ENCODE measurements at places on chromosomes 7 and 10. TPM values are rescaled to one million over a fixed set of nuclear protein-coding genes. Genes with fewer than 3 reads are reported as not detected.

- DNase-seq, result no peak
Measured at GRCh38 chr7:36746347-36746746, 22.1 kb upstream of the AOAH start.

GRCh38 chr7:900331-901040 is 24.1 kb downstream of the GET4 start:
- DNase-seq, result no peak

DNA sequence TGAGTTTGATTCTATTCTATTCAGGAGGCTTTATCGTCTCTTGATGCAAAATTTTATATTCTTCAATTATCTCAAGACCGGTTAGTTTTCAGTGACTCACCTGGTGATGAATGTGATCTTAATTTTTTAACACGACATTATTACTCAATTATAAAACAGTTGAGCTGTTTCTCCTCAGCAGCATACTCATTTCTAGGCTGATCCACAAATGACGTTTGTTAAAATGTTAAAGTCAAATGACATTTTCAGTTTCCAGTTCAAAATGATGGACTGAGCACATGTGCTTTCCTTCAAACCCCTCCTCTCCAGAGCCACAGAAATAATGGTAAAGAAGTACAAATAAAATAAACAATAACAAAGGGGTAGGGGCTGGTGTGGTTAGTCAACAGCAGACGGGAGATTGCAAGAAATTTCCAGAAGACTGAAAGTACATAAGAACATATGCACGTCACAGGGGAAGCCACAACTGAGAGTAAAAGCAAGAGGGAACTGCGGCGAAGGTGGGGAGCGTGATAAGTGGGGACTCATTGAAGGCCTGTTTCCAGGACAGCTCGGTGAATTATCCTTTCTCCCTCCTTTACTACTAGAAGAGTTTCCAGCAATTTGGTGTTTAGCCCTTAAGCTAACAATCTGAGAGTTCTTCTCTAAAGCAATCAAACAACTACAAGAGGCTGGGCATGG is 10.9 kb downstream of the MACROH2A2 start:
- no peak for DNase-seq

GRCh38 chr7:78198756-78199155 is 400.2 kb downstream of the PHTF2 start:
- DNase-seq, result no peak

Gene HMX2
- not detected for total RNA-seq

DNA sequence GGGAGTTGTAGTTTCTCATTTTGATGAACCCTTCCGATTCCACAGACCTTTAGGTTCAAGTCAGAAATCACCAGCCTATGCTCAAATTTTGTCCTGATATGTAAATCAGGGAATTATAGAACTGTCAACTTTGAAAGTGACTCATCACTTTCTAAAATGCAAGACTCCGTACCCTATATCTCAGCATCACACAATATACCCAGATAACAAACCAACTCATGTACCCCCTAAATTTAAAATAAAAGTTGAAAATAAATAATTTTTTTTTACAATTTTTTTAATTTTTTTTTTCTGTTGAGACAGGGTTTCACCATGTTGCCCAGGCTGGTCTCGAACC is 393 bp upstream of the ARHGAP19 start:
- no peak for DNase-seq

DNA sequence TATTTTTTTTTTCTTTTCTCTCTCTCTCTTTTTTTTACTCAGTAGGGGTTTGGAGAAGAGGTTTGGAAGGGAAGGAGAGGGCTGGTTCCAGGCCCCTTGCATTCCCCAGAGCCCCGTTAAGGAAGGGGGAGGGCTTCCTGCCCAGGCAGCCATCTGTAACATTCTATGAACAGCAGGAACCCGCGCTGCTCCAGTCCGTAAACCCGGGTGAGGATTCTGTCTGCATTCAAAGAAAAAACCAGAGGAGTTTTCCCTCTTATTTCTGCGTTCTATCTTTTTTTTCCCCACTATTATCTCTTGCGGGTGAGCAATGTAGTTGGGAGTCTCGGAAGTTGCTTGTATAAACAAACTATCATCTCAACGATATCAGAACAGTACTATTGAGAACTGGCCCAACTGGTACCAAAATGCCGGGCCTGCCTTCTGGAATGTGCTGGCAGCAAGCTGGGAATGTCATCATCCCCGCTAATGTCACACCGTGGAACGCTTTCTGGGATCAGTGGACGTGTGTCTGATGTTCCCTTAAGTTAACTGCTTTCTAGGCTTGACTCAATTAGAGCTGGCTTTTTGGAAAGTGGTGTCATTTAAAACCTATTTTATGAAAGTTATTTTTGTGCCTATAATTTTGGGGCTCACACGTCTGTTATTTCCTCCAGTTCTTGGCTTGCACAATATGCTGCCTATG is 153.1 kb upstream of the MEOX2 start:
- DNase-seq, result no peak

Gene GPNMB
- 5.3 TPM for total RNA-seq

- no peak for DNase-seq
Measured at GRCh38 chr7:4216016-4216415, 466.1 kb upstream of the FOXK1 start.

GRCh38 chr7:7965301-7965700 is 3.3 kb upstream of the GLCCI1 start:
- DNase-seq, result no peak

DNA sequence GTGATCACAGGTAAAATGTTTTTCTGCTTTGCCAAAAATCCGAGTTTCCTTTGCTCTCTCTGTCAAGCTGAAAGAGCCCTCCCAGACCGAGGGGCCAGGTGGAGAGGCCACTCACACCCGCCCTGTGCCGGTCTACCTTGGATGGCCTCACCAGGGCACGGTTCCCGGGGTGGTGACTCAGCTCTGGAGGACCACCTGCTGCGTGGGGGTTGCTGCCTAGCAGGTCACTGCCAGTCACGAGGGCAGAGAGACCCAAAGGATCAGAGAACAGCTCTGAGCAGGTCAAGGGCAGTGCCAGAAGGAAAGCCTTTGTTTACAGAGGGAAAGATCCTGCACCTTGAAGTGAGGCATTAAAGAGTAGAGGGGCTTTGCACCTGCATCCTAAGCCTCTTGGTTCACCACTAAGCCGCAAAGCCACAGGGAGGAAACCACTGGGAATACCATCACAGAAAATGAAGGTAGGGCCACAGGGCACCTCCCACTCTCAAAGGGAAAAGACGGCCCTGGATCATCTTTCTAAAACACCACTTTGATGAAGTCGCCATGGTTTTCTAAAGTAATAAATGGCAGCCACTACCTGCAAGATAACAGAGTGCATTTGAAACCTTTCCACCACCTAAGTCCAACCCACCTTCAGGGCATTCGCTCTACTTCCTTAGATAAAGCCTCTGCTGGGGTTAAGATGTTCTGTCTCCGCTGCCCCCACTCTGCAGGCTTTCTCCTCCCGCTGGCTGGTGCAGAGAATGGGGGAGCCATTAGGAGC is 160.3 kb upstream of the KLF14 start:
- peak; percentile 43 for DNase-seq

Gene EVX1
- total RNA-seq, result not detected

GRCh38 chr10:112951359-112952281 is 1.6 kb downstream of the TCF7L2 start:
- DNase-seq, result peak; percentile 30

DNA sequence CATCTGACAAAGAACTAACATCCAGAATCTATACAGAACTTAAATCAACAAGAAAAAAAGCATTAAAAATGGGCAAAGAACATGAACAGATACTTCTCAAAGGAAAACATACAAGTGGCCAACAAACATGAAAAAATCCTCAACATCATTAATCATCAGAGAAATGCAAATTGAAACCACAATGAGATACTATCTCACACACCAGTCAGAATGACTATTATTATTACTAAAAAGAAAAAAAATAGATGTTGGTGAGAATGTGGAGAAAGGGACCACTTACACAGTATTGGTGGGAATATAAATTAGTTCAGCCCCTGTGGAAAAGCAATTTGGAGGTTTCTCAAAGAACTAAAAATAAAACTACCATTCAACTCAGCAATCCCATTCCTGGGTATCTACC is 89.1 kb upstream of the ADO start:
- DNase-seq, result no peak

GRCh38 chr7:133196856-133197612 is 55.8 kb upstream of the EXOC4 start:
- no peak for DNase-seq

Gene FZD1
- total RNA-seq, result 10.0 TPM

Gene TWIST1
- 0.62 TPM for total RNA-seq

Gene PKD1L1
- total RNA-seq, result 0.62 TPM

- DNase-seq, result no peak
Measured at GRCh38 chr10:114684822-114685209, 26.7 kb upstream of the ABLIM1 start.

Gene EPO
- not detected for total RNA-seq
